ENCODE measurements at places on chromosomes 13 and 19.

- DNase-seq = no peak
These were observed 6.3 kb downstream of the TEAD2 start for GRCh38 chr19:49355909-49356353.

- DNase-seq = no peak
These were observed 11.7 kb upstream of the CASP14 start for GRCh38 chr19:15037586-15037985.

DNA sequence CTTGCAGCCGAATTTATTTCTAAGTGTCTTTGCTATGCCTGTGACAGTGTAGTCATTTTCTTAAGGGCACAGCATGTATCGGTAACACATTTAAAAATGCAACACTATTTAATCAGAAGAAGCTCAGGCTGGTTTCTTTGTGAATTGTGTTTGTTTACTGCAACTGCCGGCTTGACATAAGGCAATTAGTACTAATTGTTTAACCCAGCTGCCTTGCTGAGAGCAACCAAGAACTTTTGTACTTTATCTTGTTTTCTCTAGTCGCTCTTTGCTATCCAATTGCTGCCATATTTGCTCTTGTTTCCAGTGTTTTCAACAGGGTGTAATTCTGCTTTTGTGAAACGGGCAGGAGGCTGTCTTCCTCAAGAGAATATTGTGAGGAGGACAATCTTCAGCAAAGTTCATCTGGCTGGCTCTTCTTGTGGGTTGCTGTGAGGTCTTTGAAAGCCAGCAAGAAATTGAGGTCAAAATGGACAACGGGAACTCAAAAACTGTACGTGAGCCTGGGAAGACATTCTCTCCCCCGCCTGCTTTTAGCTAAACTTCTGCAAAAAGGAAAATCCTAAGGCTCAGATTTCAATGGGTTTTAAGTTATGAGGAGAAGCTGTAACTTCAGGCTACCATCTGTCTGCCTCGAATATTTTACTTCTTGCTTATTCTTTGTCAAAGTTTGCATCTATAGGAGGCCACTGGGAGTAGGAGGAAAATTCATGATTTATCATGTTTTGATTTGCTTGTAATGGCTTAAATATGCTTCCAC, 75.8 kb upstream of the TSHZ3 start:
- no peak for DNase-seq

DNA sequence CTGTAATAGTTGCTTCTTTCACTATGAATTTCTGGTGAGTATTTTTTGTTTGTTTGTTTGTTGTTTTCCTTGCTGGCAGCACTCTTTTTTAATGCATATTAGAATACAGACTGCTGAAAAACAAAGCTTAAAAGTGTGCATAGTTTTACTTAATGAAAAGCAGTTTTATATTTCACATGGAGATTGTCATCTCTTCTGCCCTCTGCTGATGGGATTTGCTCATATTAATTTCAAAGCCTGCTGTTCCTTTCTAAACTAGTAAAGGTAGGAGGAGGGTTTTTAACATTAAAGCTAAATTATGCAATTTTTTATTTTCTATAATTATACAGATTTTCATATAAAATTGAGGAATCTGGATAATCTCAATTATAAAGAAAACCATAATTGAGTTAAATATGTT, 692.6 kb upstream of the SLITRK1 start:
- no peak for DNase-seq

- no peak for DNase-seq
These were observed 7.8 kb downstream of the GPR183 start for GRCh38 chr13:99299256-99299919.

DNA sequence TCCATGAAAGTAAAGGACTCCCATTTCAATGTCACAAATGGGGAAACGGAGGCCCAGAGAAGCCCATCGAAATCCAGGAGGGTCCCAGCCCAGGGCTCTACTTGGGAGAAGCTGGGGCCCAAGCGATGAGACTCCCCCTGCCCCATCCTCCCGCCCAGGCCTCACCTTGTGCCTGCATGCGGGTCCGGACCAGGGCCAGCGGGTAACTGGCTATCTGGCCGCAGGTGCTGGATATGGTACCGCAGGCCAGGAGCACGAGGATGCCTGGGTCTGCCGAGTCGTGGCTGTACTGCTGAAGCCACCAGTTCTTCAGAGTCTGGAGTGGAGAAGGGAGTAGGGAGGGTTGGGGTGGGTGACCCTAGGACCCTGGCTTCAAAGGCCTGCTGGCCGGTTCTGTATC, 10.4 kb upstream of the SLC25A41 start:
- DNase-seq = no peak
